Epithelial cell of prostate (primary cell): ENCODE measurements at places on chromosomes 5 and 9.

DNA sequence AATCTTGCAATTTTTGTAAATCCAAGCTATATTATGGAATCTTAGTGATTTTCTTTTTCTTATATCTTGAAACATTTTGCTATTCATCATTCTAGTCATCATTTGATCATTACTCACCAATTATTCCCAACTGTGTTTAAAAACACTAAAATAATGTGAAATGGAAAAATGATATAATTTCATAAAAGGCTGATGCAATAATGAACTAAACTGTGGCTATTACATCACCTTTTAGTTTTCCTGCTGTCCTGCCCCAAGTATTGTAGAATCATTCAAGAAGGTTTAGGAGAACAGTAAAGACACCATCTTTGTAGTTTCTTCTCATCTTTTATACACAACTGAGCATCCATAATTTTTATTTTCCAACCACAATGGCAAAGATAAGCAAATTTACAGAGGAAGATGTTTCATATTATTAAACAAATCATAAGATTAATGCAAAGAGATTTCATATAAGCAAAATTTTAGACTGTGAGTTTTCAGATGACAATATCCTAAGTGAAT is 431.0 kb upstream of the SLC30A5 start:
- DNase-seq, result no peak

GRCh38 chr5:89606939-89607534 is 724.1 kb upstream of the MEF2C start:
- no peak for DNase-seq

GRCh38 chr9:34484678-34485077 is 26.1 kb downstream of the DNAI1 start:
- DNase-seq, result no peak

- DNase-seq, result no peak
These were observed 618.7 kb upstream of the CDH6 start for GRCh38 chr5:30574761-30575160.
